Ascending aorta (tissue), 2 donors: ENCODE measurements at places on chromosomes 5 and 9. TPM values are rescaled to one million over a fixed set of nuclear protein-coding genes. Genes with fewer than 3 reads are reported as not detected.
A peak's percentile ranks its signal among the peaks of the same experiment; 100 is the strongest.

GRCh38 chr9:134877541-134877940 lies 3.1 kb upstream of the FCN2 start:
- DNase-seq = peak; percentile 42

DNA sequence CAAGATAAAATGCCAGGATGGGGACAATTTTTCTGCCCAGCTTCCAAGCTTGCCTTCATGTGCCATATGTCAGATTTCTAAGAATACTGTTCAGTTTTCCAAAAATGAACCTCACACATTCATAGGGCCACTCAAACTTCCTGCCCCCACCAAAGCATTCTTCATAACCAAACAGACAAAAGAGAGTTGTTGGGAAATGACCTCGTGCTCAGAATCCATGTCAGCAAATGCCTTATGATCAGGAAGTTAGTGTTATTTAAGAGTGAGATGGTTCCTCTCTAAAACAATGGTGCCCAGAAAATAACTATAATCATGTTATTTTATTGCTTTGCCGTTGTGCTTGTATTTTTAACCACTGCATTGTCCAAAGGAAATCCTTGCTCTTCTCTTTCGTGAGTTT lies 208.2 kb downstream of the ZNF608 start:
- DNase-seq = no peak

- DNase-seq = no peak
Observed at GRCh38 chr9:135802876-135803419, 101.0 kb downstream of the KCNT1 start.

- DNase-seq = no peak
Observed at GRCh38 chr5:147751-148150, 43.5 kb upstream of the LRRC14B start.

DNA sequence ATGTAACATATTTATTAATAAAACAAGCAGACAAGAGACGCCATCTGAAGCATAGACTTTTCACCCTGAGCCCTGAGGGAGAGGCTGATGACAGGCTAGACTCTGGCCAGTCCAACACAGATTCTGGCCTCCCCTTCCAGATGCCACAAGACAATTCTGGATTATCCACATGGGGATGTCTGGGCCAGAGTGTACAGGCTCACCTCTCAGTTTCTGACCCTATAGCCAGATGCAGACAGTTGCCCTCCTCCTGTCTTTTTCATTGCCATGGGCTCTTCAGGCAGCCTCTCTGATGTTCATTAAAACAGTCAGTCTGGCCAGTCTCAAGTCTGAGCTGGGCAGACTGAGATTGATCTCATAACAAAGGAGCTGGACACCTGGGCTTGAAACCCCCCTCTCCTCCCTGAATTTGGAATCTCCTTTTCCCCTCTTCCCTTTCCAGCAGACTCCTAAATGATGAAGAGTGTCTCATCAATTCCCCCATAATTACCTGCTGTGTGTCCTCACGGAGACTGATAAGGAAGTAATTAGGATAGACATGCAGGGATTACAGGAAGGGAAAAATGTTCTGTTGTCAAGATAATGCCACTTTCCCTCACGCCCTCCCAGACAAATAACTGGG lies 89.6 kb downstream of the ASTN2 start:
- no peak for DNase-seq

DNA sequence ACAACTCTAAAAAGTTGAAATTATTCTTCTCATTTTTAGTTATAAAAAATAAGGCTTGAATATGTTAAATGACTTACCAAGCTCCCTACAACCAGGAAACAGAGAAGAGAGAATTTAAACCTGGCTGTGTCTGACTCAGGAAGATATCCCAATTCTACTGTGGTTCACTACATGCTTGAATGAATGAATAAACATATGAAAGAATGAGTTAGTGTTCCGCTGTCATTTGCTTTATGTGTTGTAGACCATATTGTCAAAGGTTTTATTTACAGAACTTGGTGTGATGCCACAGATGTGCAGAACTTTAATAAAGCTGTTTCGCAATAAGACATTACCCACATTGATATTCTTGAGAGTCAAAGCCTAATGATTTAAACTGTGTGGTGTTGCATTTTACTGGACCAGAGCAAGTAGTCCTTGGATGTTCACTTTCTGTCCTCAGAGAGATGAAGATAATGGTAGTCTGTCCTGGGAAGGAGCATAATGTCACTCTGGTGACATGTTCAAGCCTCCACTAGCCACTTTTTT lies 313.2 kb downstream of the TRIM32 start:
- no peak for DNase-seq

The FOXD4L6 gene
- not detected for total RNA-seq

The GDF9 gene
- not detected for total RNA-seq

The NTNG2 gene
- 5.9 TPM for total RNA-seq

The PCDHA7 gene
- total RNA-seq = not detected
